ENCODE measurements at places on chromosomes 2 and 18.
A peak's percentile ranks its signal among the peaks of the same experiment; 100 is the strongest.

DNA sequence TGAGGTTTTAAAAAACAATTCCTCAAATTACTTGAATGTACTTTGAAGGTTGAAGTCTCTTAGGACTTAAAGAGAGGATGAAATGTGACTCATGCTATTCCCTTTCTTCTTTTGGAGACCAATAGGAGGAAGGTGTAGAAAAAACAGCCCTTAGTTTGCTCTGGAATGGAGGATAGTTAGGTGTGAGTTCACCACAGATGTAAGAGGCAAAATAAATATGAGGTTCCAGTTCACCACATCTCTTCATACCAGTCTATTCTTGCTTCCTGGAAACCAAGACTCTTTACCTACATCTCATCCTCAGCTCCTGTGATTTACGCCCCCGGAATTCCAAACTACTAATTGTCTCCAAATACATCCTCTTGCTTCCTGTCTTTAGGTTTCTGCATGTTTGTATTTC, 77.5 kb upstream of the TTC21B start:
- peak; percentile 32 for DNase-seq

GRCh38 chr18:24259869-24260641, 121.2 kb downstream of the CABYR start:
- DNase-seq = peak; percentile 55

GRCh38 chr2:178296394-178297090, 102.2 kb downstream of the OSBPL6 start:
- DNase-seq = no peak

DNA sequence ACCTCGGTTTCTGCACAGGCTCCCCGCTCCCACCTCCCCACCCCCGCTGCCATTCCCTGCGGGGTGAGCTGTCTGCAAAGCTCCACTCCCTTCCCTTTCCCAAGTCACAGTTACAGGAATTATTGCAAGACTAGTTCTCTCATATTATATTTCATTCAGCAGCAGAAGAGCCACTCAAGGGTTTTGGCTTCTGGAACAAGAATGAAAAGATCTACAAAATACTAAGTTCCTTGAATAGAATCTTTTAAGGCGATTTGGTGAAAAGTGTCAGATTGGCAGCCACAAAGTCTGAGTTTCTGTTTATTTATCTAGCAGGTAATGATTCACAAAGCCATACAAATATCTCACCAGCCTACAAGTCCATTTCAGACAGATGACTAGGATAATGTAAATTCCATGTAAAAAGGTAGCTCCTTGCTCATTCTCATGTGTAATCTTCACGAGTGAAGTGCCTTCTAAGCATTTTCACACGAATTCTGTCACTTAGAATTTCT, 221.9 kb upstream of the RBBP8 start:
- DNase-seq = peak; percentile 58

- DNase-seq = peak; percentile 85
Observed at GRCh38 chr18:54416436-54416835, 58.7 kb downstream of the C18orf54 start.

GRCh38 chr2:96523659-96524481, 12.7 kb upstream of the ARID5A start:
- peak; percentile 59 for DNase-seq

DNA sequence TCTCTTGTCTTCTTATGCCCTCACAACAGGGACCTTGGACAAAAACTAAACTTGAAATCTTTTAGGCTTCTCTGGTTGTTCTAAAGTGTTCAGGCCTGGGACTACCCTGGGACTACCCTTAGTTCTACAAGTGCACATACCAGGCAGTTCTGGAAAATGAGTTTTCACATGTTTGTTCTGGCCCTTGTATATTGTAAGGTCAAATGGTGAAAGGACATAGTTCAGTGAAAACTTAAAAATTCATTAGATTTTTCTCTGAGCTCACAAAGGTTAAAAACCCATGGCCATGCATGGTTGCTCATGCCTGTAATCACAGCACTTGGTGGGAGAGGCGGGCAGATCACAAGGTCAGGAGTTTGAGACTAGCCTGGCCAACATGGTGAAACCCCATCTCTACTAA, 875.5 kb upstream of the FAM98A start:
- DNase-seq = no peak

DNA sequence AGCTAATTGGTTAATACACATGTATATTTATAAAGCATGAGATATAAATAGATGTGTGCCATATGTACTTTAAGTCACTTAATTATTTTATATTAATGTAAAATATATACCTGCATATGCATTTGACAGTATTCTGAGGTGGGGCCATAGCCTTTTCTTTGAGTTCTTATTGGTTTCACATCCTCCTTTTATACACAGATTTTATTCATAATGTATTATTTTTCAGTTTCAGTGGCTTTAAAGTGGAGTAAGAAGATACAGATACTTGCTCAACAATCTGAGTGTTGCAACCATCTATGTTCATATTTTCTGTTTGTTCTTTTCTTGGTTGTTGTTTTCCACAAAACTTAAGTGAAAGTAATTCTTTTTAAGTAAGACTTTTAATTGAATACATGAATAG, 436.5 kb downstream of the RND3 start:
- no peak for DNase-seq

GRCh38 chr2:7830616-7831015, 851.2 kb upstream of the ID2 start:
- DNase-seq = no peak

DNA sequence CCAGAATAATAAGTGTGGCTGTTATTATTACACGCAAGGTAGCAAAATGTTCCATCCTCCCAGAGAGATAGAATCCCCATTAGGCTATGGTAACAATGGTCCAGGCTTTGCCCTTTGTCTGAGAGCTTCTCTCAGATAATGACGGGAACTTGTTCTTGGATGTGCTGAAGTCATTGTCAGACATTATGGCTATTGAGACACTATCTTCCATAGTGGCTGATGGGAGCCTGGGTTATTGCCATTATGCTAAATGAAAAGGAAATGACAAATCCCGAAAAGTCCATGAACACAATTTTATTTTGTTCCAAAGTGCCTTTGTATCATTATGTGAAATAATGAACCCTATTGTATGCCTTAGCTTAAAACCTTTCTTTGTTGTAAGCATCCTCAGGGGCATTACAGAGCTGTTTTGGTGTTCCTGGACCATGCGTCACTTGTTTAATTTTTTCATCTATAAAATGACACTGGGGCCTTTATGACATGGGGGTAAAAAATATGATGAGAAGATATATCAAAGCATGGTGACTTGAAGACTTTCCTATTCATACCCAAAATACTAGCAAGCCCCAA, 218.5 kb downstream of the KCNS3 start:
- no peak for DNase-seq

GRCh38 chr2:206512999-206513398, 69.7 kb downstream of the ADAM23 start:
- DNase-seq = no peak

- DNase-seq = peak; percentile 48
Observed at GRCh38 chr2:154195644-154196195, 324.0 kb downstream of the GALNT13 start.

GRCh38 chr18:13576598-13576997, 149.8 kb downstream of the FAM210A start:
- no peak for DNase-seq

DNA sequence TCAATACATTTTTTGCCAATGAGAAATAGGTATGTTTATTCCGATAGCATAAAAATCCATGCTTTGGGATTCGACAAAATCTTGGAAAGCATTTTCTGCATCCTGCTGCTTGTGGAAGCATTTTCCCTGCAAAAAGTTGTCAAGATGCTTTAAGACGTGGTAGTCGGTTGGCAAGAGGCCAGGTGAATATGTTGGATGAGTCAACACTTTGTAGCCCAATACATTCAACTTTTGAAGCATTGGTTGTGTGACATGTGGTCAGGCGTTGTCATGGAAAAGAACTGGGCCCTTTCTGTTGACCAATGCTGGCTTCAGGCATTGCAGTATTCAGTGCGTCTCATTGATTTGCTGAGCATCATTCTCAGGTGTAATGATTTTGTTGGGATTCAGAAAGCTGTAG, 764.5 kb downstream of the TRIB2 start:
- peak; percentile 1 for DNase-seq

DNA sequence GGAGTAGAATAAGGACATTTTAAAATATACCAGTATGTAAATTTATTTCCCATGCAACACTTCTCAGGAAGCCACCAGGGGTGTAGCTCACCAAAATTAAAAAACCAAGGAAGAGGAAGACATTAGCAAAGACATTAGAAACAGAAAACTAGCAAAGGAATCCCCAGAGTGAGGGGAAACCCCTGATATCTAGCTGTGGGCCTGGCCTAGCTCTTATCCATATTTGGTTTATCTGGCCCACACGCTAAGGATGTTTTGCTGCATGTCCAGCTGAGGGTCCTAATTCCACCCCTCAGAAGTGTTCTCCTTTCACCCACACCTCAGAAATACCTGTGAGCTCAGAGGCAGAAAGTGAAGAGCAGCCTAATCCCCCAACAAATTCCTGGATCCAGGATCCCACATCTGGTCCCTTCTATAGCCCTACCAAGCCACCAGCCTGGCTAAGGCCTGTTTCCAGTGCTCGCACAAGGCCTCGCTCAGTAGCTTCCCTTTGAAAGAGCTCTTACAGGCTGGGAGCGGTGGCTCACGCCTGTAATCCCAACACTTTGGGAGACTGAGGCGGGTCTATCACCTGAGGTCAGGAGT, 17.4 kb downstream of the OSBPL1A start:
- no peak for DNase-seq

- no peak for DNase-seq
Observed at GRCh38 chr2:102074152-102074783, 68.3 kb upstream of the IL1R1 start.

DNA sequence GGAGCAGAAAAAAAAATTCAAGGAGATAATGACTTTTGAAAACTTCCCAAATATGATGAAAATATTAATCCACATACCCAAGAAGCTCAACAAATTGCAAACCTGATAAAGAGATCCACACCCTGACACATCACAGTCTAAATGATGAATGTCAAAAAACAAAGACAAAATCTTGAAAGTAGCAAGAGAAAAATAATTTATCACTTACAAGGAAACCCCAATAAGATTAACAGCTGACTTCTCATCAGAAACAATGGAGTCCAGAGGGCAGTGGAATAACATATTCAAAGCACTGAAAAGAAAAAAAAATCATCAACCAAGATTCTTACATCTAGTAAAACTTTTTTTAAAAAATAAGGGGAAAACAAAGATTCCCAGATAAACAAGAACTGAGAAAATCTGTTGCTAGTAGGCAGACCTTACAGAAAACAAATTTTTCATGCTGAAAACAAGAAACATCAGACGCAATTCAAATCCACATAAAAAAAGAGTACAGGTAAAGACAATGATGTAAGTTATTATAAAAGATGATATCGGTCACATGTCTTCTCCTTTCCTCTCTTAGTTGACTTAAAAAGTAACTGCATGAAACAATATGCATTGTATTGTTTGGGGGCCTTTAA, 21.3 kb downstream of the SLC66A2 start:
- no peak for DNase-seq

- peak; percentile 68 for DNase-seq
Observed at GRCh38 chr18:32714571-32715148, 58.2 kb downstream of the KLHL14 start.

DNA sequence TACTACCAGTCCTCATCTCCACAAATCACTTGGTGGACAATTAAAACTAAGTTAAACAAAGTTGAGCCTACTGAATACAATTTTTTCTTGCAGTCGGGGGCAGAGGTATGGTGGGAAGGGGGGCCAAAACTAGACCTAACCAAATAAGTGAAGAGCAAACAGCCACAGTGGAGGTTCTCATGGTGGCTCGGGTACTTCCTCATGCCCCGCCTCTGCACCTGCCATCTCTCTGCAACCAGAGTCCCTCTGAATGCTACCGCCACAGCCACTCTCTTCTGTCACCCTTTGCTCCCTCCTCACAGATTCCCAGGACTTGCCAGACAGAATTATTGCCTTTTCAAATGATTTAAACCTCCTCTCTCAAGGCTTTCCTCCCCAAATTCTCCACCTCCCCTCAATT, 204.2 kb downstream of the TMEM247 start:
- DNase-seq = no peak

DNA sequence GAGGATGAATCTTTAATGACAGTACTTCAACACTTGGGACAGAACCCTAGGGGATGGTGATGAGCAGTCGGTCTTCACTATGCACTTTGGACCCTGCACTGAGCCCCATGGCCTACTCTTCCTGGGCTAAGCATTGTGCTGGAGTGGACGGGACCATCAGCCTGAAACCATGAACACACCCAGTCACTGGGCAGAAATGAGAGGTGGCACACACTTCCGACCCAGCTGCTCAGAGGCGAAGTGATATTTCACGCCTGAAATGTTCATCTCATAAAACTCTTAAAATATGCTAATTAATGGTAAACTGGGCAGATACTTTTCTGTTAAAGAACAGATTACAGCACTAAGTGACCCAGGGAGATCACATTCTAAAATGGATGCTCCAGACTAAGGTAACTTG, 150.3 kb upstream of the NDUFV2 start:
- DNase-seq = no peak

DNA sequence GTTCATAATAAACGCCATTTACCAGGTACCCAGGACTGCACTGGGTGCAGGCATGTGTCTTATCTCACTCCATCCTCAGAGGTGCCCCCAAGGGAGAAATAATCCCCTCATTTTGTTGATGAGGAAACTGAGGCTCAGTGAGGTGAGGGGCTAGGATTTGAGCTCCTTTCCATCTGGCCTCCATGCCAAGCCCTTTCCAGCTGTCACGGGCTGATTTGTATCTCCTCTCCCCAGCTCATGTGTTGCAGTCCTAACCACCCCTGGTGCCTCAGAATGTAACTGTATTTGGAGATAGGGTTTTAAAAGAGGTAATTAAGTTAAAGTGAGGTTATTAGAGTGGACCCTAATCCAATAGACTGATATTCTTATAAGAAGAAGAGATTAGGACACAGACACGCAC, 137.3 kb downstream of the MYCN start:
- DNase-seq = no peak

- peak; percentile 95 for DNase-seq
Observed at GRCh38 chr2:18976168-18976961, 382.1 kb downstream of the OSR1 start.

- DNase-seq = no peak
Observed at GRCh38 chr2:148860037-148860436, 15.0 kb upstream of the KIF5C start.

GRCh38 chr2:24957221-24957620, 14.5 kb downstream of the DNAJC27 start:
- DNase-seq = no peak

DNA sequence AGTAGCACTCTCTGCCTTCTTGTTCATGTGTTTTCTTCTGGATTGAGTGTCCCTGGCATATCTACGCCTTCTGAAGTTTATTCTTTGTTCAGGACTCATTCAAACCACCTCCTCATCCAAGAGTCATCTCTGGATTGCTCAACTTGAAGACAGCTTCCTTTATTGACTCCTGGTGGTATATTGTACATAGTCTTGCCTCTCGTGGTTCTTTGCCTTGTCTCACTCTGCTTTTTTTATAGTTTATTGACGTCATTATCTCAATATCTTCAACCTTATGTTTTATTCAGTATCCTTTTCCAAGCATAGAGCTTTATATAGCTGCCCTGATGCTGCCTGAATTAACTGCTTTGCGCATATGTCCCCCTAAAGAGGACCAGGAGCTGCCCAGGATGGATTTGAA, 161.7 kb downstream of the INSIG2 start:
- peak; percentile 73 for DNase-seq

DNA sequence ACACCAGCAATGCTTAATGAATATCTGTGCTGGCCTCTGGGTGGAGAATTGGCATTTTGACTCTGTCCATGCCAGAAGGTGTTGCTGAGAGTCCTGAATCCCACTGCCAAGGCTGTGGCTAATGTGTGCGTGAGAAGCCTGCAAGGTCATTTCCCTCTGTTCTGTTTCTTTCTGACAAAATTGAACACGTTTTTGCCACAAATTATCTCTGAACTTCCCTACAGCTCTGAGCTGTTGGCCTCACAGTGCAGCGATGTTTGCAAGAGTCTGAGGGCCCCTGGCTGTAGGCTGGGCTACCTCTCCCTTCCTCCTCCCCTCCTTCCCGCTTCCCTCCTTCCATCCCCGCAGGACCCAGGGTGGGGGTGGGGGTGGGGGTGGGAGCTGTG, 154.1 kb upstream of the HS6ST1 start:
- DNase-seq = no peak
